ENCODE measurements at places on chromosomes 7 and 10.
A peak's percentile ranks its signal among the peaks of the same experiment; 100 is the strongest.

DNA sequence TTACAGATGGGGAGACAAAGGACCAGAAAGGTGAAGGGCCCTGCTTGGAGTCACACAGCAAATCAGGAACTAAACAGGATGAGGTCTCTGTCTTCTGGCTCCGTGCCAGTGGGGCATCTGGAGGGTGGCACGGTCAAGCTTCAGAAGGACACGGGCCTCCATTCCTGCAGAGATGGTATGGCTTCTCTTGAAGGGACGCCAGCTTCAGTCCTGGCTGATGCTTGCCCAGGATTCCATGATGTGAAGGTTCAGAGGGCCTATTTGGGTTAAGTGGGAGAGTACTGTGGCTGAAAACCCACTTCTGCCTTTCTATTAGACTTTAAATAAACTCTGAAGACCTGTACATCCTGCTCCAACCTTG lies 6.1 kb downstream of the RAMP3 start:
- no peak for DNase-seq

DNA sequence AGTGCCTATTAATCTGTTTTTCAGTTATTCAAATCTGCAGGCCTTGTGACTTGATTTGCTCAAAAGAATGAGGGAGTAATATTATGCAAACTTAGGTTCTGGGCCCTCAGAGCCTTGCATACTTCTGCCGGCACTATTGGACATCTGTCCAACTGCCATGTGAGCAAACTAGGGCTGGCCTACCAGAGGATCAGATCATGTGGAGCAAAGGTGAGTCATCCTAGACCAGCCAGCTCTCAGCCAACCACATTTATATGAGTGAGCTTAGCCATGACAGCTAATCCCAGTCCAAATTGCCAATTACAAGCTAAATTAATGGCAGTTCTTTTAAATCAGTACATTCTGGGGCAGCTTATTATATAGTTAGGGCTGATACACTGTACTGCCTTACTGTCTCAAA lies 69.6 kb downstream of the SDHAF3 start:
- DNase-seq = no peak

DNA sequence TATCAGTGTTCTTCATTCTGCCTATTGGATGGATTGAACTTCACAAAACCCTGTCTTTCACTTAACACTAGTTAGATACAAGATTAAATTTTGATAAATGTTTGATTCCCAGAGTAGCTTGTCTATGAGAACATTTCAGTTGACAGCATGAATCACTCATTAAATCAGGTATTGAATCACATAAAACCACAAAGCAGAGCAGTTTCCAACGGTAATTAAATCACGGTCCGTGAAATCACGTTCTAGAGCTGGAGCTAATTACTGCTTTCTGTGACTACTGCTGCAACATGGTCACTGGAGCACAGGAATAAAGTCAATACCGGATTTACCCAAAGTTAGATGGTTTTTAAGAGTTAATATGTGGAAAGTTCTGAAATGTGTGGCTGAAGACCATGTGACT lies 257.8 kb upstream of the PCDH15 start:
- DNase-seq = no peak

DNA sequence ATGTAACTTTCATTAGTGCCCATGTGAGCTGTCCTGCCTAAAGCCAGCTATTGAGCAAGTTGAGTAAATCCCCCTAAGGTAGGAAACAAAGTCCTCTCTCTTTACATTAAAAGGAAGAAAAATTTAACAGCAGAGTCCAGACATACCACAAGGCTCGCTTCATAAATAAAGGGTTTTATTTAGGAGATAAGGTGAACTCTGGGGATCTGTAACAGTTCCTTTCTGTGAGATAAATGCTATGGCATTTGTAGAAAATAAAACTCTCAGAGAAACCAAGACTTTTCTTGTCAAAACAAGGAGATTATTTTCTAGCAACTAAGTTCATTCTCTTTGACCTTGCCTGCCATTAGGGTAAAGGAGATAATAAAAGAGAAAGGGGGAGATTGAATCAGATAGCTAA lies 32.3 kb upstream of the LYZL1 start:
- DNase-seq = no peak

DNA sequence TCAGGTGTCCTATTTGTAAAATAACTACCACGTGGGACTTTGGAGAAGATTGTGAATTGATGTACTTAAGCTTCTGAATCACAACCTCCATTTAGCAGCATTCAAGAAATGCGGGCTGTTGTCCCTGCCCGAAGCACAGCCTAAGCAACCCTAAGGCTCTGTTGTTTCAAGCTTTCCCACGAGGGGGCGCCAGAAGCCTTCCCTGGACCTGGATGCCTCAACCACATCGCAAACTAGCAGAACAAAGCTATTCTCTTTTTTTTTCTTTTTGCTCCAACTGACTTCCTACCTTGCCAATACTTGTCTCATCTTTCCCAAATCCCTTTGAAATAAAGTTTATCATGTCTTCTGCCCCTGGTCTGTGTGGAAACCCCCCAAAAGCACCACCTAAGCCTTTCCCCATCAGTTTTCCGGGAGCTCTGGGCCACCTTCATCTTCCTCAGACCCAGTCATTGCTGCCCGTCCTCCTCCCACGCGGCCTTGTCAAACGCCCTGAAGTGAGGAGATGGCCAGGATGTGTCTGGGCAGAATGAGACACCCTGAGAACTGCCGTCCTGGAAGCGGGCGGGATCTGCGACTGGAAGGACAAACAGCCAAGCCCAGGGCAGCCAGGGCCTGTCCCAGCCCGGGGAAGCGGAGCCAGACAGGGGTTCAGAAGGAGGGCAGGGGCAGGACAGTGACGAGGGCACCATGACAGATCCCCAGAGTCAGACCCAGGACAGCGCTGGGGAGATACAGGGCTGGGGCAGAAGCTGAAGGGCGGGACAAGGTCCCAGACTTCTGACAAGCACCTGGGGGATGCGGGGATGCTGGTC lies 112.7 kb downstream of the SLIT1 start:
- peak; percentile 69 for DNase-seq

DNA sequence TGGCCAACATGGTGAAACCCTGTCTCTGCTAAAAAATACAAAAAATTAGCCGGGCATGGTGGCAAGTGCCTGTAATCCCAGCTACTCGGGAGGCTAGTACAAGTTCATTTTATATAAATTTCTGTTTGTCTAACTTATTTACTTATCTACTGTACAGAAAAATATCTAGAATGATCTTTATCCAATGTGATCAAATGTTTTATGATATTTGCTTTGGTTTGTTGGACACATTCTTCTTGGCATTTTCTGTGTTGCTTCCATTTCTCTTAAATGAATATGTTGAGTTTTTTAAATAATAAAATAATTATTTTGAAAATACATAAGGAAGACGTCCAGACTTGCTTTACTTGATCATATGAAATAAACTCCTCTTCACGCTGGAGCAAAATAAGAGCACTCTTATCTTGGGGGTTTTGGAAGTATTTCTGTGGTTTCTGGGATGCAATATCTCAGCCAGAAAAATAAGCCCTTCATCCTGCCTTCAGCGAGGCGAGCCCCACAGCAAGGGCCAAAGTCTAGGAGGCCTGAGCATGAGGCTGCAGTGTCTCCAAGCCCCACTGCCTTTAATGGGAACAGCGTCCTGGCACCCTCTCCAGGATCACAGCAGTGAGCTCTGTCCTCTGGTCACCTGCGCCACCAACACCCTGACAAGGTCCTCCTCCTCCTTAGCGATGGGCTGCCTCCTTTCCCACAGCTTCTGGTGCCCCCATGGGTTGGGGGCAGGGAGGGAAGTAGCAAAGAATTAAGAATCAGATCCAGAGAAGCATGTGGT lies 480.2 kb downstream of the KCNMA1 start:
- no peak for DNase-seq

- no peak for DNase-seq
Observed at GRCh38 chr7:68399991-68400590, 1198.2 kb upstream of the AUTS2 start.

DNA sequence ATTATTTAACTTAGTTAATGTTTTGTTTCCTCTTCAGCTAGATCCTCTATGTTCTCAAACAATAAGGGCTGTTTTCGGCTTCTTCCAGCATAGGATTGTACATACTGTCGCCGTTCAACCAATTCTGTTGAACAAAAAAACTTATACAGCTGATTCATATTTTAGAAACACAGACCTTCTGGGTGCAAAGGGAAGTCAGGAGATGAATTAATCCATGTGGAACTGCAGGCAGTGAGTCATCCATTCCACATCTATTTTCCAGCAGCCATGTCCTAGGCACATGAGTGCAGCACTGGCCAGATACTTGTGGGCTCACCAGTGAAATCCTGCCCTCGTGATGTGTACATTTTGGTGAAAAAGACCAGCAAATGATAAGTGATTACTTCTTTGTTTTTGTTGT lies 163.2 kb downstream of the JAZF1 start:
- no peak for DNase-seq

GRCh38 chr7:94039368-94040035 lies 35.3 kb upstream of the BET1 start:
- no peak for DNase-seq

GRCh38 chr10:77188521-77188920 lies 449.1 kb downstream of the KCNMA1 start:
- no peak for DNase-seq

- DNase-seq = no peak
Observed at GRCh38 chr7:14839307-14839706, 63.2 kb downstream of the DGKB start.

- no peak for DNase-seq
Observed at GRCh38 chr7:130922206-130923112, 188.5 kb upstream of the KLF14 start.

- DNase-seq = no peak
Observed at GRCh38 chr7:137084607-137085380, 216.3 kb downstream of the CHRM2 start.

DNA sequence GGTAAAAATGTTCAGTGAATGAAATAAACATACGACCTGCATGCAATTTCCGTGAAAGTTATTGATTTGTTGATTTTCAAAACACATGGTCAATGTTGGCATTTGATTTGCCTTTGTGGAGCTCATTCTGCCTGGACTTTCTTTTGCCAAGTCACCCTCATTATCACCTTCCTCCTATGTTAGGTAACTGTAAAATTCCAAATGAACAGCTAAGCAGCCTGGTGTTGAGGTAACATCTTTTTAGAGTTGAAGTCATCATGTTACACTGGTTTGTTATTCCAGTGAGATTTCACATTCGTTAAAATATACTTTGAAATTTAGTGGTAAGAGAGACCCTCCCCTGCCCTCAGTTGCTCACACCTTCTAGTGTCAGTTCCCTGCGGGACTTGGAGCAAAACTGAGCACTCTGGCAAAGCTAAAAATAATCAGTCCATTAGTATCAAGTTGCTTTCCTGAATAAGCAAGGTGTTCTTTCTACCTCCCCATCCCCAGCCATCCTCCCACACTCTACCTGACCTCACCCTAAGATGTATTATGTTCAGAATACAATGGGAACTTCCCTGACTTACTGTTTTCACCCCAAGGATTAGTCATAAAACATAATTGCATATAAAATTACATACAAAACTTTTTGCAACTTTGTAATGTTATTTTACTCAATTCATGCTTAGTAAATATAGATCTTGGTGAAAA lies 283.3 kb upstream of the SEMA3A start:
- no peak for DNase-seq

GRCh38 chr10:105347487-105347886 lies 706.4 kb downstream of the SORCS3 start:
- DNase-seq = no peak

GRCh38 chr10:49738616-49739360 lies 23.3 kb downstream of the OGDHL start:
- no peak for DNase-seq

GRCh38 chr7:34430456-34430855 lies 227.6 kb upstream of the NPSR1 start:
- no peak for DNase-seq

DNA sequence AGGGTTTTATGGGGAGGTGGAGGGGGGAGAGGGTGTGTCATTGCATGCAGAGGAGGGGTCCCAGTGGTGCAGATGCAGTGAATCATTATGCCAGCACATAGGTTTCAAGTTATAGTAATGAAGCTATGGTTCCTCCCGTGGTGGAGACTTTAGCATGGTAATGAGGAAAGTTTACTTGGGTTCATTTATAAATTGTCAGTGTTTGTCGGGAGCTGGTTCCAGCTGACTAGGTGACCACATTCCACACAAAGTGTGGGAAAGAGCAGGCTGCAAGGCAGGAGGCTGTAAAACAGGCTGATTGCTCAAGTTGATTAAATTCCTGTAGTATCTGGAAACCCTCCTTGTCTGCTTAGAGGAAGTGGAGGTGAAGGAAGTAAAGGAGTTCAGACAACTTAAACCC lies 78.9 kb downstream of the SRI start:
- DNase-seq = no peak

- DNase-seq = no peak
Observed at GRCh38 chr7:135708041-135708440, 19.9 kb downstream of the SLC13A4 start.

GRCh38 chr7:140898786-140899536 lies 25.8 kb downstream of the BRAF start:
- no peak for DNase-seq

DNA sequence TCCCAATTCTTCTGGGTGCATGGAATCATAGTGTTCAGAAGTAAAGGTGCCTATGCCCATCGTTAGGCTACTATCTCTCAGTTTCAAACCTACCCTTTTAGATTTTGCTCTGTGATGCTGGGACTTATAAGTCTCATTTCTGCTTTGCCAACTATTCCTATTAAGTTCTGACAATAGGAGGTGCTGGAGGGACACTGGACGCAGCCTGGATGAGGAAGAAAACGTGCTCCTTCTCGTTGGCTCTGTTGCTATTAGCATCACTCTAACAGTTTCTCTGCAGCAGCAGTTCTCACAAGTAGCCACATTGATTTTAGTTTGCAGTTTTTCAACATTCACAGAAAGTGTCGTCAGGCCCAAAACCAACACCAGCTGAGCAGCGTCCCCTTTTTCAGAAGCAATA lies 72.4 kb downstream of the ABCC2 start:
- DNase-seq = no peak
